ENCODE measurements at places on chromosomes 16 and 17.

- no peak for DNase-seq
Measured at GRCh38 chr16:10745841-10746240, 2.2 kb downstream of the NUBP1 start.

DNA sequence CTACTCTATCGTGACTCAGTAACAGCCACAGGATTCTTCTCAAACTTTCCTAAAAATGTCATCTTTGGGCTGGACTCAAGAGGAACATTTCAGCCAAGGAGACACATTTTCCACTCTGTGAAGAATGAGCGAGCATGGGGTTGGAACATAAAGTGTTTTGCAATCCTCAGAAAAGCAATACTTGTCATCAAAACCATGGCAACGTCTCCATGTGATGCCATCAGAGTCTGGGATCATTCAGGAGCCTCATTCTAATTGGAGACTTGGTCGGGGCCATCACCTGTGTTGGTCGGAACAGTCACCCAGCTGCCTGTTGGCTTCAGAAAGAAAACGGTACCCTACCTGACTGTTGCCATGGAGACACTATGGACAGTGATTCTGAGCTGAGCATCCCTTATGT is 25.5 kb downstream of the MYOCD start:
- DNase-seq: no peak

GRCh38 chr17:27390540-27390939 is 65.7 kb upstream of the KSR1 start:
- no peak for DNase-seq

GRCh38 chr17:57051886-57052361 is 33.1 kb upstream of the AKAP1 start:
- no peak for DNase-seq

GRCh38 chr17:311119-311782 is 41.4 kb downstream of the RPH3AL start:
- no peak for DNase-seq

DNA sequence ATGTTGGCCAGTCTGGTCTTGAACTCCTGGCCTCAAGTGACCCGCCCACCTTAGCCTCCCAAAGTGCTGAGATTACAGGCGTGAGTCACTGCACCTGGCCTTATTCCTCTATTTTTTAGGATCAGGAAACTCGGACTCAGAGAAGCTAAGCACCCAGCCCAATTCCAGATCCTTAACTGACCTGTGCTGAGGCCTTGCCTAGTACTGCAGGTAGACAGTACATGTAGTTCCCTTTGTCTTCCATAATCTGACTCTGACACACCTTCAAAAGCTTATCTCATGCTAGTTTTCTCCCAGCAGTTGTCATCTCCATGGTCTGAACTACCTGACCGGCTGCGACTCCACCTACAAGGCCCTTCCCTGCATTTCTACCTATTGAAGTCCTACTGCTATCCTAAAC is 65.7 kb upstream of the AXIN2 start:
- DNase-seq: no peak

DNA sequence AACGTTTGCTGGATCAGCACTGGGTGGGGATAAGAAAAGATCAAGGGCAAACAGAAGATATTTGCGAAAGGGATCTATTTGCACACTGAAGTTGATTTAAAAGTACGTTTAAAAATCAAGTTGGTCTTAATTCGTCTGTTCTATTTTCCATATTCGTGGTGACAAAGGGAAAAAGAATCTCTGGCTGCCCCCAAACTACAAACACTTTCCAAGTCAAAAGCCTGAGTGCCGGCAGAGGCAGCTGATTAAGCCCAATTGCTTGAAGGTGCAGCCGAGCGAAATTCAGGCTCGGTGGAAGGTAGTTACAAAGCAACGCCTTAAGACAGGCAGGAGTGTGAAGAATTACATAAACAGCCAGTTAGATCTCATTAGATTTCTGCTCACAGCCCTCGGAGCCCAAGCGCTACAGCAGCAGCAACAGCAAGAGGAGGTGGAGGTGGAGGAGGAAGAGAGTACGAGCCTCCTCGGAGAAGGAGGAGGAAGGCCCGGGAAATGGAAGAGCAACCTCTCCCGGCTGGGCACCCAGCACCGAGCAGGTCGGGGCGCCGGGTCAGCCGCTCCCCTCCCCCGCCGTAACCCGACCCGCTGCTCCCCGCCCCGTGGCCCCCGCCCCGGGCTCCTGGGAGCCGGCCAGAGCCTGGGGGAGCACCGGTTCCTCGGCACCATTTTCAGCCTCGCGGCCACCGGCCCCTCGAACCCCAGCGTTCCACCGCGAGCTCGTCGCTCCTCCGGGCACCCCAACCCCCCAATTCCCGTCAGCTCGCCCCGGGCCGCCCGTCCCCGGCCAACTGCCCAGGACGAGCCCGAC is 890 bp downstream of the TOB1 start:
- DNase-seq: peak; percentile 74

DNA sequence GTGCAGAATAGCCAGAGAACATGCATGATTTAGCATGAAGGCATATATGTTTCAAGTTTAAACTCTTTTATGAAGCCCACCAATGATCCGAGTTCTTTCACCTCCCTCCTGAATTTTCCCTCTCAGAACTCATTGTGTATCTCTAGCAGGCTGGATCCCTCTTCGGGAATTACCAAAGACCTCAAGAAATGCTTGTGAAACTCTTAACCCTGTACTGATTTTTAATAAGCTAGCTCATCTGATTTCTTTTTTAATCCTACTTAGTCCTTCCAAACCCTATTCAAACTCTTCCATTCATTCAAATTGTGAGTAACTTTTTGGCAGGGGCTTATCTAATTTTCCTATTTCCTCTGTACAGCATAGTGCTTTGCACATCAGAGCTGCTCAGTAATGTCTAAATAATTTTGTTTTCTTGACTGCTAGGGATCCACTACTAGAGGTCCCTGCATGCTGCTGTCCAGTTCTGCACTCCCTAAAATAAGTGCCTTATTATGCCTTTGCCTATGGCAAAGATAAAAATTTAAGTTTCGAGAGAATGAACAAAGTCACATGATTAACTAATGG is 723.8 kb downstream of the CDH11 start:
- DNase-seq: no peak

- no peak for DNase-seq
Measured at GRCh38 chr17:10992106-10992880, 154.4 kb upstream of the PIRT start.

DNA sequence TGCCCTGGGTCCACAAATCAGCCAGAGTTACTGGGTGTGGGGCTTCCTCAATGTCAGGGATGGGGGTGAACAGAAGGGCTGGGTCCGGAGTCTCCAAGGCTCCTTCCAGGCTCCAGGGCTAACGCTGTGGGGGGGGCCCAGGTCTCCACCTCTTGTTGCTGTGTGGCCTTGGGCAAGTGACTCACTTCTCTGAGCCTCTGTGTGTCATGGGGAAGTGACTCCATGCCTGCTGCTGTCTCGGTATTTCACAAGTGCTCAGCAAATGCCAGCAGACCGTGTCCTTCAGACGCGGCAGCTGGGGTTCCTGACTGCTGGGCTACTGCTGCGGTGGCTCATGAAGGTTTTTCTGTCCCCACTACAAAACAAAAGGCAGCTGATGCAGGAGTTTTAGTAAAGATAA is 26.6 kb downstream of the JPH3 start:
- peak; percentile 4 for DNase-seq

DNA sequence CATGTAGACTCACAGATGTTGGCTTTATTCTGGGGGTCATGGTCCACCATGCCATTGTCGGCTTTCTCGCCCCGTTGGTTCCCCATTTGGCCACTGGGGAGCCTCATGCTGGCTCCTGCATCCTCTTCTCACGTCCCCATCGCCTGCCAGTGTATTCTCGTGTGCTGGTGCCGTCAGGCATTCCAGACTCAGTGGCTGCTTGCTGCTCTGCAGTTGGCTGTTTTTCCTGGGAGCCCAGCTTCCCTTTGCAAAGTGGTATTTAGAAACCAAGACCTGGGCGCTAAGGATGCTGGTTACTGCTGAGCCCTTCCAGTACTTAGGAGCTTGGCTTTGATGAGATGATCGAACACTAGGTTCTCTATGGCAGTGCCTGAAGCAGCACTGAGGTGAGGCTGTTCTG is 19.1 kb downstream of the CRAMP1 start:
- no peak for DNase-seq

- DNase-seq: peak; percentile 99
Measured at GRCh38 chr16:65070831-65071432, 50.9 kb downstream of the CDH11 start.

DNA sequence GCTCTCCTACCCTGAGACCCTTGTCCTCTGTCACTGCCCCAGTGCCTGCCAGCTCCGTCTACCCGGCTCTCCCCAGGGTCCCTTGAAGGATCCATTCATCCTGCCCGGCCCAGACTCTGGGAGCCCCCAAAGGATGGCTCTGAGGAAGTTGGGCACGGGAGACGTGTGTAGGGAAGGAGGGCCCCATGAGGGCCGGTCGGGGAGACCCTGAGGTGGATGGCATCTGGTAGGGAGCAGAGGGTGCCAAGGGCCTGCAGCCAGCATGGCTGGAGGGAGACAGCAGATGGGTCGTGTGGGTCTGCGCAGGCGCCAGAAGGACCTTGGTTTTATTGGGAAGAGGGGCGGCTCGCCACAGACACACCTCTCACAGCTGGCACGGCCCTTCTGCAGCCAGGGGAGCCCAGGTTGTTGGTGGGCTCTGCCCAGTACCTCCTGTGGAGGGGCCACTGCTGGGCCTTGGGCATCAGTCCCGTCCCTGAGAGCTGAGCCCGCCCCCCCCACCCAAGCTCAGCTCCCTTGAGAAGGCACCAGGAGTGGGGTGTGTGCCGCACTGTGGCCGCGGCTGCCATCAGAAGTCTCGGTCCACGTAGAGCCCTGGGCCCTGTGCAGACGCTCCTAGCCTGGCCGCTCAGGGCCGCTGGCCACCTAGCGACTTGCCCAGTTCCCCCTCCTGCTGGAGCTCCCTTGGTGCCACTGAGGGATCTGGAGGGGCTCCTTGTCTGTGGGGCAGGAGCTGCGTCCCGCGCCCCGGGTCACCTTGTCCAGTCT is 16.0 kb downstream of the KCTD5 start:
- DNase-seq: no peak

GRCh38 chr16:228151-228851 is 948 bp downstream of the LUC7L start:
- DNase-seq: no peak

- no peak for DNase-seq
Measured at GRCh38 chr16:23107117-23107516, 42.1 kb downstream of the USP31 start.

GRCh38 chr16:54645345-54645744 is 285.3 kb upstream of the IRX5 start:
- DNase-seq: no peak

DNA sequence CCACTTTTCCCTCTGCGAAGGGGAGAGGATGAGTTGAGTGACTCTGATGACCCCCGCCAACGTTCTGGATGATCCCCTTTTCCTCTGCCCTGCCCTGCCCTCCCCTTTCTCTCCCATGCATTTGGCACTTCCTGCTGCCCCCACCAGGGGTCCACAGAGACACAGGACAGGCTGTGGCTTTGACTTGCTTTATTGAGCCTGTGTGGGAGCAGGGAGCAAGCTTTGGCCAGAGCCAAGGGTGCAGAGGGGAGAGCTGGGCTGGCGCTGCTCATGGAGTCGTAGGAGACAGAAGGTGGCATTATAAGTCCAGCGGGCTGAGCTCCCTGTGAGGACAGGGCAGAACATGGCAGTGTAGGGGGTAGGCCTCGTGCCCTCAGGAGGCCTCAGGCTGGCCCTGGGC is 1.6 kb downstream of the PPY start:
- no peak for DNase-seq

- no peak for DNase-seq
Measured at GRCh38 chr16:77599793-77600415, 122.4 kb upstream of the NUDT7 start.

DNA sequence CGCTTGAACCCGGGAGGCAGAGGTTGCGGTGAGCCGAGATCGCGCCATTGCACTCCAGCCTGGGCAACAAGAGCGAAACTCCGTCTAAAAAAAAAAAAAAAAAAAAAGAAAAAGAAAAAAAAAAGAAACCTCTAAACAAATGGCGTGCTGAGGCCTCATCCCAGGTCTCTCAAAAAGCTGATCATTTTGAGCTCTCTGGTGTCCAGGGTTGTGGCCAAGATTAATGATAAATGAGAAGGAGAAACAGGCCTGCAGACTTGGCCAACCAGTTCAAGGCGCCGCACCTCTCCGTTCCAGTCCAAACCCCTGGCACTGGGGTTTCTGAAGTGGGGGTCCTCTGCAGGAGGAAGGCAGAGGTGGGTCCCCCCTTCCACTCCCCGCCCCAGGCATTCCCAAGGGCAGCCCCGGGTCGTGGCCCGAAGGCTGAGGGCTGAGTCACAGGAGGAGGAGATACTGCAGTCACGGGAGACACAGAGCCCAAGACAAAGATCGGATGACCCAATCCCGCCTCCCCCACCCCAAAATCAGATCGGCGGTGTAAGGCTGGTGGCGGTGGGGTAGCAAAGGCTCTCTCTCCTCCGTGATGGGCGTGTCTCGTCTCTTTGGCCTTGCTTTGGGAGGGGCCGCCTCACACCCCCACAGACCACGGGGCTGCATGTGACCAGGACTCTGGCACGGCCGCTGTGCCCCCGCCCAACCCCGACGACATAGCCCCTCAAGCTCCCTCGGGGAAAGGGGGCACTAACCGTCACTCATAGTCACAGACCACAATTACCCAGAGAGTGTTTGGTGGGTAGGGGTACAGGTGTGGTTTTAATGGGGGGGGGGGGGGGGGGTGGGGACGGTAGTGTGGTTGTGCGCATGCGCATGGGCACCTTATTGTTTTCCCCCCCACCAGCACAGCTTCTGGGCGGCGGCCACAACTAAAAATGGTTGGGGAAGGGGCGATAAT is 1.1 kb downstream of the VAT1 start:
- DNase-seq: no peak

- DNase-seq: no peak
Measured at GRCh38 chr17:40419559-40420331, 2.0 kb upstream of the TOP2A start.

DNA sequence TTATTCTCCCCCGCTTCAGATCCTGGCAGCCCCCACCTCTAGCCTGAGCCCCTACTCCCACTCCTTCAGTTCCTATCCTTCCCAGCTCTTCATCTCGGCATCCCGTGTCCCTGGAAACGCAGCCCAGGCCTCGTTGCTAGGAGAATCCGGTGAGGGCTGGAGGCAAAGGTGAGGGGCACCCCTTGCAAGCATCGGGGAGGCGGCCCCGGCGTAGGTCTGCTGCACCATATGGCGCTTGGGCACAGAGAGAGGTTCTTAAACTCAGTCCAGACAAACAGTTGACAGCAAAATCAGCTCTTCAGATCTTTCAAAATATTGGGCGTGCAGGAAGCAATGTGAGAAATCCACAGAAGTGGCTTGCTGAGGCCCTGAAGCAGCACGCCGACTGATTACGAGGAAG is 15.0 kb downstream of the SLC38A8 start:
- no peak for DNase-seq

GRCh38 chr17:78412403-78412802 is 34.0 kb downstream of the PGS1 start:
- DNase-seq: no peak

DNA sequence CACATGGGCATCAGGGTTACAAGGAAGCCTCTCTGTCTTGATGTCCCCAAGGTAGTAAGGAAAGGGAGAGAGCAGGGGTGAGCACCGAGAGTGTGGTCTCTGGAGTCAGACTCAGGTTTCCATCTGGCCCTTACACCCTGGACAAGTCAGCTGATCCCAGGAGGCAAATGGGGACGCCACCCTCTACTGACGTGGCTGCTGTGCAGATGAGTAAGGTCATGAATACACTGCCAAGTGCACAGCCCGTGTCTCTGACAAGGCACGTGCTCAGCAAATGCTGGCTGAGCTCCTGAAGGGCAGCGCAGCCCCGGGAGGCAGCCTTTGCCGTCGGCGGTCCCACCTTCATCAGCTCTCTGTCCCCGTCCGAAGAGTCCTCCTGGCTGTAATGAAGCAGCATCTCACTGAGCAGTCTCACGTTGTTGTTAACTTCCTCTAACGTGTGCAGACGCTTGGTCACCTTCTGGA is 19.4 kb downstream of the GGA3 start:
- DNase-seq: no peak

Data from pons (tissue), 1 donor.